NCI-H1417 treated with DMSO at 0.1 percent for 48 hours (cell line): ENCODE measurements at places on chromosomes 3 and 15.

DNA sequence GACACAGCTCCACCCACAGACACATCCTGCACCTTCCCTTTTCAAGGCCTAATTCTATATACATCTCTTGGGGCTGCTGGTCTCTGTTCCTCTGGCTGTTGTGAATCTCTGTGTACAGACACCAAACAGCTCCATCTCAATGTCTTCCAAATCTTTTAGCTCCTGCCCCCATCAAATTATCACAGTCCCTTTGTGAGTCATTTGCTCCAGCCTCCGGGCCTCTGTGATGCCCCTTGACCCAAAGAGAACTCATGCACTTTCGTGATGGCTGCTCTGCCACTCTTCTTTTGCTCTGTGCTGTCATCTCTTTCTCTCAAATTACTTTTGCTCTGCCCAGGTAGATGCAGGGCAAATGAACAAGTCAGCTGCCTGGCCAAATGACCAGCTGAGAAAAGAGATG is 369.0 kb upstream of the CDIN1 start:
- DNase-seq, result no peak

- no peak for DNase-seq
Measured at GRCh38 chr15:92170897-92171296, 222.8 kb upstream of the ST8SIA2 start.

- no peak for DNase-seq
Measured at GRCh38 chr3:23162934-23163333, 40.2 kb upstream of the UBE2E2 start.

GRCh38 chr3:133890972-133891644 is 4.6 kb downstream of the RAB6B start:
- DNase-seq, result no peak

DNA sequence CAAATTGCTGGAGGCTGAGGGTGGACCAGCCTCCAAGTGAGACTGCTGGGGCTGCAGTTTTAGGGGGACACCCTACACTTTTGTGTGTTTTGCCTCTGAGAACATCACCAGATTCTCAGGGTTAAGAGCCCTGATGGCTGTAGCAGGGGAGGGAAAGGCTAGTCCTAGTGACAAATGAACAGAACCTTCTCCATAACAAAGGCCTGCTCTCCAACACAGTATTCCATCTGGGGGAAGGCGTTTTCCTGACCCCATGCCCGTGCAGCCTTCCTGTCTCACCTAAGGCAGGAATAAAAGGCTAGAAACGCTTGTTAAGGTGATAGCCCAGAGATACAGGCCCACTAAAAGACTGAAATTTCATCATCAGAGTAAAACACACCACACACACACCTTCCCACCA is 50.2 kb upstream of the NSMCE3 start:
- no peak for DNase-seq

- DNase-seq, result no peak
Measured at GRCh38 chr15:47682661-47683060, 34.6 kb upstream of the SEMA6D start.

GRCh38 chr3:71684757-71685386 is 40.3 kb downstream of the EIF4E3 start:
- DNase-seq, result no peak

- DNase-seq, result no peak
Measured at GRCh38 chr3:42014458-42014920, 52.6 kb upstream of the ULK4 start.

DNA sequence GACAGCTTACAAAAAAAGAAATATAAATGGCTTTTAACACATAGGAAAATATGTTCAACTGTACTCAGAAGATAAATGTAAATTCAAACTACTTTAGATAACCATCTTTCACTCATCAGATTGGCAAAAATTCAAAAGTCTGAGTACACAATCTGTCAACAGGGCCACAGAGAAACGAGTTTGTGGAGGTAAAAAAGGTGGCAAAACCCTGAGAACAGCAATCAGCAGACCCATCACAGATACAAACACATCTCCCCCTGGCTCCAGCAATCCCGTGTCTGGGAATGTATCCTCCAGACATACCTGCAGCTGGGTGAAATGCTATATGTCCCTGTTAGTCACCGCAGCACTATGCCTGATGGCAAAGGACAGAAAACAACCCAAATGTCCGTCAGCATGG is 149.5 kb downstream of the OSBPL10 start:
- DNase-seq, result no peak

- DNase-seq, result peak; percentile 76
Measured at GRCh38 chr3:71208211-71209095, 375.1 kb downstream of the FOXP1 start.

GRCh38 chr3:100264242-100264641 is 3.5 kb downstream of the TBC1D23 start:
- no peak for DNase-seq

- DNase-seq, result no peak
Measured at GRCh38 chr15:36598529-36599177, 19.2 kb downstream of the CDIN1 start.

DNA sequence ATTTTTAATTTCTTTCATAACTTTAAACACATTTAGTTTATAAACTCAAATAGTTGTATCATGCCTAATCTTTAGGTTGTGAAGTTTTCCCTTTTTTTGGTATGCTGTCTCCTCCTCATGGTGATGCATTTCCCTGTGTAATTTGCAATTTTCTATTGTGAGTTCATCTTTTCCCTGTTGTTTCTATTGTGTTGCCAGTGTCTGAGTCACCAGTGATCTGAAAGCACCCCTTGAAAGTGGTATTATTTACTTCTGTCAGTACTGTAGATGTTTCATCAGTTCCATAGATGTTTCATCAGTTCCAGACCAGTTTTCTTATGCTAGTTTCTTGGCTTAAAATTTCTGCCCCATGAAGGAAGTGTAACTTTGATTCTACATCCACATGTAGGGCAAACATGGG is 80.6 kb downstream of the OXSM start:
- no peak for DNase-seq

GRCh38 chr15:25182736-25183445 is 228.1 kb downstream of the SNRPN start:
- DNase-seq, result no peak

- DNase-seq, result no peak
Measured at GRCh38 chr3:116087426-116087825, 357.9 kb downstream of the LSAMP start.

- no peak for DNase-seq
Measured at GRCh38 chr3:37493485-37494080, 319.2 kb upstream of the LRRFIP2 start.

DNA sequence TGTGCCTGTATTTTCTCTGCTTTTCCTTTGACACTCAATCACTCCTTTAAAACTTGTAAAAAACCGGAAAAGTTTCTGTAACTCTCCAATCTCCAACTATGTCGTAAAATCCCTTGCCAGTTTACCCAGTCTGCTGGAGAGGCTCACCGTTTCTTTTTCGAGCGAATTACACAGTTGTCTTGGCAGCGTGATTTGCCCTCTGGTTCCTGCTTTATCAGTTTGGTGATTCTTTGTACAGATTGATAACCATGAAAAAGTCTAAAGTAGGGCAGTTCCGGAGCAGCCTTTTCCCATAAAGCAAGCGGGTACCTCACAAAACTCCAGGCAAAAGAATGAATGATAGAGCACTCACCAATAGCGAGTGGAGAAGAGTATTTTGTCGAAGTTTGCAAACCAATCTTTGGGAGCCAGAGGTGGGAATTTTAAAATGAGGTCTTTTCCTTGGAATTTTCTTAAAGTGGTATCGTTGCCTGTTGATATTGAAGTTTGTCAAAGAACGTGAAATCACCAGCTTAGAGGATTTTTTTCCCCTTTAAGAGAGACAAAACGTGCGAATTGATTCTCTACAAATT is at the start of gene TTC23:
Gene TTC23 (minus strand): TSS at position 312 of the 572 bp plus-strand sequence. CDS start 20,869 bp downstream, outside the sequence.
- DNase-seq, result no peak

- no peak for DNase-seq
Measured at GRCh38 chr3:16514755-16515353, 1.4 kb upstream of the RFTN1 start.

- no peak for DNase-seq
Measured at GRCh38 chr3:175378348-175378747, 519.2 kb downstream of the NAALADL2 start.

- DNase-seq, result no peak
Measured at GRCh38 chr15:88655103-88655553, 16.3 kb downstream of the ISG20 start.

- DNase-seq, result no peak
Measured at GRCh38 chr15:53256457-53256856, 466.3 kb upstream of the ONECUT1 start.

- DNase-seq, result no peak
Measured at GRCh38 chr15:93209690-93210445, 120.9 kb upstream of the RGMA start.

GRCh38 chr15:91866371-91866905 is 12.9 kb downstream of the SLCO3A1 start:
- DNase-seq, result no peak

DNA sequence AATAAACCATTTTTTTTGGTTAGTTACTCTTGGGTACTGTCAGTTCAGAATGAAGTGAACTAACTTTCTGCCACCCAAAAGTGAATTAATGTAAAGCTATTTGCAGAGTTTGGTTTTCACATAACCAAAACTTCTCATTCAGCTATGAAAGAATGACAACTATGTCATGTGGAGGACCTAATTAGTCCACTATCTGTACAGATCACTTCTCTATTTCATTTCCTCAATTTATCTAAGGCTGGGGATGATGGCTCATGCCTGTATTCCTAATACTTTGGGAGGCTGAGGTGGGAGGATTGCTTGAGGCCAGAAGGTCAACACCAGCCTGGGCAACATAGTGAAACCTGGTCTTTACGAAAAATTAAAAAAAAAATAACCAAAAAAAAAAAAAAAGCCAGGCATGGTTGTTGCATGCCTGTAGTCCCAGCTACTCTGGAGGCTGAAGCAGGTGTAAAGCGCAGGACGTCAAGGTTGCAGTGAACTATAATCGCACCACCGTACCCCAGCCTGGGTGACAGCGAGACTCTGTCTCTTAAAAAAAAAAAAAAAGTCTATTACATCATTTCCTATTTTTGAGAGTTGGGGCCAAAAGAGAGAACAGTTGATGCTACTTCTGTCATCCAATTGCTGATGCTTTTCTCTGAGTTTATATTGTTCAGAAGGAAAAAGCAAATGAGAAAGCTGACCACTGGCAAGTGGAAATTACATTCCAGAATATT is 8.7 kb downstream of the HYPK start:
- no peak for DNase-seq

DNA sequence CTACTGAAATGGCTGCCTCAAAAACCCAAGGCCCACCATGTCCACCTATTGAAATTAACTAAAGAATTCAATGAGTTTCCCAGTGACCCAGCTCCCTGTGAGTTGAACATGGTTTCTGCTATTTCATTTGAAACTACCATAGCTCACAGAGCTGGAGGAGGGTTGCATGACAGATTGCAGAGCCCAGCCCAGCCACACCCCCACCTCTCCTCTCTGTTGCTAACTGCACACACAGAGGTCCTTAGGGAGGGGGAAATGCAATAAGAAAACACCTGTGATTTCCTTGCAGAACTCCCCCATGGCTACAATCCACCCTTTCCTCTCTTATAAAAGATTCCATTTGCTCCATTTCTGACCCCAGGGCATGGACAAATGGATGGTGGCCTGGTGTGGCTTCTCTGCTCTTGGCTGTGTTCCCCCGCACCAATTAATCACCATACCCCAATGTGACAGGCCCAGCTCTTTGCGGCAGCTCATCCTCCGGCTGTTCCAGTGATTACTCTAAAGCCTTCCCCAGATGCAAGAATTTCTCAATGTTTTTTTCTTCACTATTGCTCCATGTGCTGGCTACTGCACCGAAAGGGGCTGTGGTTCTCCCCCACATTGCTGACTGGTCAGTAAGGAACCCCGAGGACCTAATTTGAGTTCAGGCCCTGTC is 208.4 kb upstream of the KBTBD8 start:
- no peak for DNase-seq

GRCh38 chr3:115098354-115099073 is 48.6 kb downstream of the ZBTB20 start:
- DNase-seq, result no peak

DNA sequence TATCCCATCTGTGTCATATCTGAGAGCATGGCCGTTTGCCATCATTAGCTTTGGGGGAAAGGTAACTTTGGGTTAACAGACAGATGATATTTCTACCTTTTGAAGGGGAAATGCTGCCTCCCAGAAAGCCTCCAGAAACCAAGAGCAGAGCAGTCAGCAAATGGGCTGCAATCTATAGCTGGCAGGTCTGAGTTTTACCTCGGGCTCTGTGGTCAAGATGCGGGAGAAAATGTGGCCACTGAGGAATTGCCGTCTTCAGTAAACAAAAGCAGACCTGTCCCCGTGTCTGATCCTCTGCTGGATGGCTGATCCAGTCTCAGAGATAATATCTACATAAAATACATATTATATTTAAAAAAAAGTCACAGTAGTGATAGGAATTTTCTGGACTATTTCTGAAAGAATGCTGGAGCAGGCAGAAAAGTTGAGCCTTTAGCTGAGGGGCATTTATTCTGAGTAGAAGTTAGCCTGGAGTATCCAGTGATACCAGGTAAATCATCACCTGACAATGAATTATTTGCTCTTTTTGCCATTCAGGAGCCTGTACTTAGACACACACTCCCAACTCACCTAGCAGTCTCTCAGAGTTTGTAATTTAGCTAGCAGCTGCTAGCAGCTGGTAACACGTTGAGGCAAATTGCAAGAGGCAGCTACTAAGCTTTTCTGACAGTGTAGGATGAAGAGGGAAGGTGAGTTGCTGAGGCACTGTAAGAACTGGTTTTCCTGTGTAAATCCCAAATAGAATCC is 285.3 kb upstream of the RARB start:
- no peak for DNase-seq

- no peak for DNase-seq
Measured at GRCh38 chr3:187621881-187622280, 48.3 kb downstream of the SST start.

GRCh38 chr3:56706629-56707028 is 23.6 kb upstream of the TASOR start:
- DNase-seq, result no peak

DNA sequence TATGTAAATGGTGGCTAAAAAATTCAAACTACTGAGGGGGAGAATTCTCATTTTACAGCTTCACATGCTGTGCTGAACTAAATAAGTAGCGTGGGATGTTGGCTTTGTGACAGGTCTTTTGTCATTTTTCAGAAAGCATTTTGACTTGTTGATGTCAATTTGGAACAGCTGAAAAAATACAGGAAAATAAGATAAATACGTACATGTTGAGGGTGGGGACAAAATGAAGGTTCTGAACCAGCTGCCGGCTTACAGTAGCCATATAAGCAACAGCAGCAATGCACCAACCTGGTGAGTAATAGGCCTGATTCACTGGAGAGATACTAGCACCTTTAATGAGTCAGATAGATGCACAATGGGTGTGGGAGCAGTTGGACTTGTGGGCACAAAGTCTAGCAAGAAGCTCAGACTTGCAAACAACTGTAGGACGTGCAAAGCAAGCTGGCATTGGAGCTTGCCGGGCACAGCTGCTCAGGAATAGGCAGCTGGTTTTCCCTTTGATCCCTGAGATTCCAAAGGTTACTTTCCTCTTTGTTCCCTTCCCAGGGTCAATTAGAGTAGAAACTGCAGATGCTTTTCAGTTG is 12.9 kb downstream of the B3GNT5 start:
- DNase-seq, result peak; percentile 23

DNA sequence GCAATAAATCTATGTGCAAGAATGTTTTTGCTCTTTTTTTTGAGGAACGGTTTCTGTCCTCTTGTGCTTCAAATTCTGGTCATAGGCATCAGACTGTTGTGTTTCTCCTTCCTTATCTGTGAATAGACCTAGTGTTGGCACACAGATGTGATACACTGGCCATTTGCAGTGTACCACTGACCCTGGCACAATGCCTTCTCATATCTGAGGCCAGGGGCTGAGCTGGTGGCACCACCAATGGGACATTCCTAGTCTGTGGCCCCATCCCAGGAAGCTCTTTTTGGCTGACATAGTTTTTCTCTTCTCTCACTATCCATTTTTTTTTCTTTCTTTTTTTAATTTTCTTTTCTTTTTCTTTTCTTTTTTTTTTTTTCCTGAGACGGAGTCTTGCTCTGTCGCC is 40.4 kb downstream of the SH3GL3 start:
- DNase-seq, result no peak
